NCI-H1048 (cell line): ENCODE measurements at places on chromosomes 16 and 17.

GRCh38 chr17:59287452-59287851 is 44.0 kb upstream of the YPEL2 start:
- no peak for DNase-seq

DNA sequence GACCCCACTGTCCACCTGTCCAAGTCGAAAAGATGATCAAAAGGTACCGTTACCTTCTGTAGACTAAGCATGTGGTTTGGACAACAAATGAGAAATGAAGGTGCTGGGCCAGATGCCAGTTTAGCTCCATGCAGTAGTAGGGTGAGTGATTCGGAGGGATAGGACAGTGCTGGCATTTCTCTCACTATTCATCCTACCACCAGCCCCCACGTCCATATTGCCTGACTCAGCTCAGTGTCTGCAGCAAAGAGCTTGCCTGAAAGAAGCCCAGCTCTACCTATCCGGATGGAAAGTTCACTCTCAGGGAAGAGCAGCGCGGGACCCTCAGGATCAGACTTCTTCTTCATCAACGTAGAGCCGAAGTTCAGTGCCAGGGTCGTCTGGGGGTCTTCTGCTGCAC is 145.0 kb downstream of the SLC39A11 start:
- DNase-seq = no peak

DNA sequence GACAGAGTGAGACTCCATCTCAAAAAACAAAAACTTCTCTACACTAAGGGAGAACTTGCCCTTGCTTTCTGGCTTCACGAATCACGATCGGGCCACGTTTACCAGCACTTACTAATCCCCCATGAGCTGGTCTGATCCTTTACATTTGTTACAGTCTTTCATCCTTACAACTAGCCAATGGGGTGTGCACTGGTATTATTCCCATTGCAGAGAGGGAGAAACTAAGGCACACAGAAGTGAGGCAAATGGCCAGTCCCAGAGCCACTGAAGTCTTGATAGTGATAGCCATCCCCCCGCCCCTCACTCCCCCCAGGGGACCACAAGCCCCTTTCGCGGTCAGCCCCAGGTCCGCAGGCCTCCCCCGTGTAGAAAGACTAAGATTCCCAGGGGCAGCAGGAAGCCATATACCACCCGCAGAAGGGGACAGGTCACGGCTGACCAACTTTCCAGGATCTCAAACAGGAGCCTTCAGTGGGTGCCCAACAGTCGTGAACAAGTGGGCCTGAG is 868 bp downstream of the NATD1 start:
- no peak for DNase-seq

DNA sequence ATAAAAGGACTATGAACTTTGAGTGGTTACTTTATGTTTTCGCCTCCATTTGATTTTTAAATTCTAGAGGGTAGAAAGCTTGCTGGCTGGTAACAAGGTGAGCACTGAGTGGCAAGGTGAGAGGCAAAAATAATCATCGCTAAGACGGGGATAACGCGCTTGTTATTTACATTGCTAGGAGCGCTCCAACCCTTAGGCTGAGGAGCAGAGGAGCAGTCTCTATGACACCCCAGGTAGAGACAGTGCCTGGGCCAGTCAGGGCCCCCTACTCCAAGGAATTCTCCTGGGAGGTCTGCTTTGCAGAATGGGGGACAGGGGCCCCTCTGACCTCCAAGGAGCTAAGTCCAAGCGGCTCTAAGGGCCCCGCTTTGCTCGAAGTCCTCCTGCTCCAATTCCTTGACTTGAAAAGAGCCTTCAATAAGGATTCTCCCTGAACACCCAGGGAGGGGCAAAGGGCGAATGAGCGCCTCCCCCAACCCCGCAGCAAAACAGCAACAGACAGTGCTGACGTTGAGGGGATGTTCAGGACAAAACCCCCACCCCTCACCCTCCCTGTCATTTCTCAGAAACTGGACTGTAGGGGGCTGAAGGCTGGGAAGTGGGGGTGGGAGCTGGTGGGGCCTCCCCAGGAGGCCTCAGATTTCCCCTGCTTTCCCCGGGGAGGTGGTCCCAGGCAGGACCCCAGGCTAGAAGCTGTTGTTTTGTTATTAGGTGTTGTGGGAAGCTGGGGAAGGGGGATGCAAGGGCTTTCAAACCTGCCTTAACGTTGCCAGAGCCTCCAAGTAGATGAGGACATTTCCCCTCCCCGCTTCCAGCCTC is 10.2 kb upstream of the FOXF1 start:
- DNase-seq = no peak

DNA sequence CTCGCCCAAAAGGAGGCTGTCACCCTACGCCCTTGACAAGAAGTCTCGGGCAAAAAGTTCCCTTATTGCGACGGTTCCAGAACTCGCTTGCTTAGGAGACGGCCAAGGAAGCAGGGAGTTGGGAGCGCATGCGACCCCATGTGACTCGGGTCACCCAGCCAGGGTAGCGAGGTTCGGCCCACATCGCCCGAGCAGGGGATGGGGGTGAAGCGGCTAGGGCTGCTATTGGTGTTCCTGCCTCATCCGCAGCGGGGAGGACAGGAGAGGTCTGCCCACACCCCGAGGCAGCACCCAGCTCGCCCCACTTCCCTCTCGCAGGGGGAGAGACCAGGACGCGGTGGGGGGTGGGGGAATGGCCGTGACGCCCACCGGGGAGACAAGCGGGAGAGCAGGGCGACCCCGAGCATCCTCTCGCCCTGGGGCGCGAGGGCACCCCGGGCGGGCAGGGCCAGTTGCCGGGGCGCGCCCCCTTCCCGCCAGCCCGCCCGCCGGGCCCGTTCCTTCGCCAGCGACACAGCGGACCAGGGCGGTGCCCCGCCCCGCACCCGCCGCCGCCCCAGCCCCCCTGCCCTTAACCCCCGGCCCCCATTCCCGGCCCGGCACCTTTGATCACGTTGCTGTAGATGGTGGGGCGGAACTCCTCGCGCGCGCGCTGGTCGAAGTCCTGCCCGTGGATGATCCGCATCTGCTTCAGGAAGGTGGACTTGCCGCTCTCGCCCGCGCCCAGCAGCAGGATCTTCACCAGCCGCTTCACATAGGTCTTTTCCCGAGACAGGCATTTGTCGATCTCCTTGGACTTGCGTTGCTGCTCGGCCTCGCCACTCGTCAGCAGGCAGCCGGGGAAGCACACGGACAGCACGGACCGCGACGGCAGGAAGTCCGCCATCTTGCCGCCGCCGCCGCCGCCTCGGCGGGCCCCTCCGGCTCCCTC is 567 bp downstream of the GNA13 start:
- DNase-seq = no peak

- no peak for DNase-seq
Measured at GRCh38 chr17:60353773-60354172, 38.2 kb downstream of the USP32 start.

DNA sequence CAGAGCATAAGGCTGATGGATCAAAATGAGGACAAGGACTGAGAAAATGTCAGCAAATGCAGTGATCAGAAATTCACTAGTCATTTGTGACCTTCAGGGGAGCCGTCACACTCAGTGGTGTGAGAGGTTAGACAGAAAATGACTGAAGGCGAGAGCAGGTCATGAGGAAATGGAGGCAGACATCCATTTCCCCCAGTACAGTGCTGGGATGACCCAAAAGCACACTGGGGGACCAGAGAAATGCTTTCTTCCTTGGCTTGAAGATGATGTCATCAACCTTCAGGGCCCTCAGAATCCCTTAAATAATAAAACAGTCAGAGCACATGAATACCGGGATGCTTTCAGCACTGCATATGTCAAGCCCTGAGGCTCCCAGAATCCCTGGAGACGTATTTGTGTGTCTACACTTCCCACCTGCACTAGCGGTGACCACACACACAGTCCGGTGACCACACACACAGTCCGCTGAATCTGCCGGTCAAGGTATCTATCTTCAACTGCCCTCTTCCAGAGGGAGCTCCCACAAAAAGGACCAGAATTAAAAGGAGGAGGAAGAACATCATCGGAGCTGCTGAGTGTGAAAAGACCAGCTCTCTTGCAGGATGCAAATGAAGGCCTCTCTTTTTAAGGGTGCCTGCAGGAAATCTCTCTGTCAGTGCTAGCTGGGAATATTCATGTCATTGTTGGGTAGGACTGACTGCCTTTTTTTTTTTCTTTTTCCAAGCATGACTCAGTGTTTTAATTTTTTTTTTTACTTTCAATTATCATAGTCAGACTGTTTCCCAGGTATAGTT is 8.2 kb downstream of the UBE2O start:
- no peak for DNase-seq

GRCh38 chr16:88430185-88430523 is 22.9 kb upstream of the ZFPM1 start:
- no peak for DNase-seq
